ENCODE measurements at places on chromosomes 11 and 22.

DNA sequence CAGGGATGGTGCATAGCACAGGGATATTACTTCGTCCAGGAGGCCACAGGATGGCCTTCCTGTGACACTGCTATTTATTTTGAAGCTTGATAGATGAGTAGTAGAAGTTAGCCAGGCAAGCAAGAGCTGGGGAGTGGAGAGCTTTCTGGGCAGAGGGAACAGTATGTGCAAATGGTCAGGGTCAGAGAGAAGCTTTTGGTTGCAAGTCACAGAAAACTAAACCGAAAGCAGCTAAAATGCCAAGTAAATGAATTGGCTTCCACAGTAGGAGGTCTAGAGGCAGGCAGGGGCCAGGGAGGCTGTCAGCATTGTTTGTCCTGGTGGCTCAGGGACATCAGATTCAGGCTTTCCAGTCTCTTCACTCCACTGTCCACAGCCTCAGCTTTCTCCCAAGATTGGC is 247.5 kb downstream of the GRIK4 start:
- DNase-seq: no peak

DNA sequence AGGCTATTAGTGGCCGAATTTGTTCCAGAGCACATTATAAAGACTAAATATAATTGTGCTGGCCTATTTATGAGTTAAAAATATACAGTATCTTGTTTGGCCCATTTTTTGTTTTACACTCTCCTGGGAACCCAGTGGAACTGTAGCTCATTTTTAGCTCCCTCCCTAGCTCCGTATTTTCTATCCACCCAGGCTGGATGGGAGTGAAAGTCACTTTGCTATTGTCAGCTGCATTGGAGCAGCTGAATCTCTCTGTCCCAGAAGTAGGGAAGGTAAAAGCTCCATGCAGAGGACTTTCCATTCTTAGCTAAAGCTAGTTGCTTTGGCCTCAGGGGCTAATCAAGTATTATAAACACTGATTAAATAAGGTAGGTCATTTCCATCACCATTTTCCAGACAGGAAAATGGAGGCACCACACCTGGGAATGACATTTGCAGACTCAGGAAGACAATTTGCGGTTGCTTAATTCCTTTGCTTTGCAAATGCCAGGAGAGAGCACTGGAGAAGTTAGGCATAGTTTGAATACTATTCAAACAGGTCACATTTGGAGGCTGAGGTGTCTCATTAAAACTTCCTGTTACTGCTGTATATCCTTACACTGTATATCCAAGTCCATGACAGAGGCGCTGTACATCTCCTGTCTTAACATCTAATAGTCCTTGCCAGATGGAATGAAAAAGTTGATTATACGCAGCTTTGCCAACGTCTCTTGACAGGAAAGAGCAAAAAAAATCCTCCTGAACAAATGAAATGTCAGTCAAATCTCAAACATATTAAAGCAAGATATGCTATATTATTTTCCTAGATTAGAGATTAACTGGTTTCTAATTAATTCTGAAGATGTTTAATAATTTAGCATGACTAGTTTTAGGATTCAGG is 338.1 kb upstream of the KIRREL3 start:
- no peak for DNase-seq

DNA sequence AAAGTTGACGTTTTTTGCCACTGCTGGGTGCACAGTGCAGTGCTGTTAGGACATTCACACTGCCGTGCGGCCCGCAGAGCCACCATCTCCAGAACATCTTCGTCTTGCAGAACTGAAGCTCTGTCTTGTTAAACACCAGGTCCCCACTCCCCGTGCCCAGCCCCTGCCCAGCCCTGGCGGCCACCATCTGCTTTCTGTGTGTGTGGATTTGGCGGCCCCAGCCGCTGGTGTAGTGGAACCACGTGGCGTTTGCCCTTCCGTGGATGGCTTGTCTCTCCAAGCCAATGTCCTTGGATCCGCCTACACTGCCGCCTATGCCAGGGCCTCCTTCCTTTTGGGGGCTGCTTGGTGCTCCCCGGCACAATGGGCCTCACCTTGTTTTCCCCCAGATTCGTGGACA is 8.2 kb upstream of the MUC5AC start:
- no peak for DNase-seq

DNA sequence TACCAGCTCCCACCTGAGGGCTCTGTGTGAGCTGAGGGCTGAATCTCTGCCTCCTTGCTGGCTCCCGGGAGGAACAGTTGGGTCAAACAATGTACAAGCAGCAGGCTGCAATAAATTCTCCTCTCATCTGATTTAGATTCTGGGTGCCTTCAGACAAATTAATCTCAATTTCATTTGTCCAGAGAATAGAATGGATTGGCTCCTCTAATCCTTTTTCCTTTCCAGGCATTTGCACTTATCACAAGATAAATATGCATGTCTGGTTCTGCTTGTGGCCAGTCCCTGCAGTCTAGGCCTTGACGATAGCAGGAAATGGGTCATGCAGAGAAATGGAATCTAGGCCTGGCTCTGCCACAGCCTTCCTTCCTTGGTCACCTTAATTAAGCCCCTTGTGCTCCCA is 28.7 kb downstream of the UPB1 start:
- DNase-seq: no peak

- DNase-seq: no peak
Measured at GRCh38 chr11:1152316-1153104, 5.2 kb upstream of the MUC5AC start.

DNA sequence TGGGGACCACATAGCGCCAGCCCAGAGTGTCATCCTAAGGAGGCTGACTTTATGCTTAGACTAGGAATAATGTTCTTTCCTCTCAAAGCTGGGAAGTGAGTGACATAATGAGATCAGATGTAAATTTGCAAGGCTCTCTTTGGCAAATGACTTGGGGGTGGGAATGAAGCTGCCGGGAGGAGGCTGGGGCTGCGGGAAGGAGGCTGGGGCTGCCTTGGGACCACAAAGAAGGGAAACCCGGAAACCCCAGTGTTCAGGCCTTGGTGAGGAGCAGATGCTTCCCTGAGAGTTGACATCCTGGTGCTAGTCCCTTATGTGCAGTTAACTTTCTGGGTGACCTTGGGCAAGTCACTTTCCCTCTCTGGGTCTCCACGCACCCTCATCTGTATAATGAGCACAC is 182.0 kb downstream of the CHST1 start:
- no peak for DNase-seq
